Kidney (tissue), 22 donors: ENCODE measurements at places on chromosomes 12 and 14.

- DNase-seq = no peak
- H3K36me3 ChIP-seq = no peaks in the 10 kb centered on the region
- H3K27me3 ChIP-seq = no peaks in the 10 kb centered on the region
- H3K4me3 ChIP-seq = no peak overlapping the region
- H3K27ac ChIP-seq = no peak overlapping the region
These were observed 32.5 kb upstream of the NUAK1 start for GRCh38 chr12:106171117-106171750.

DNA sequence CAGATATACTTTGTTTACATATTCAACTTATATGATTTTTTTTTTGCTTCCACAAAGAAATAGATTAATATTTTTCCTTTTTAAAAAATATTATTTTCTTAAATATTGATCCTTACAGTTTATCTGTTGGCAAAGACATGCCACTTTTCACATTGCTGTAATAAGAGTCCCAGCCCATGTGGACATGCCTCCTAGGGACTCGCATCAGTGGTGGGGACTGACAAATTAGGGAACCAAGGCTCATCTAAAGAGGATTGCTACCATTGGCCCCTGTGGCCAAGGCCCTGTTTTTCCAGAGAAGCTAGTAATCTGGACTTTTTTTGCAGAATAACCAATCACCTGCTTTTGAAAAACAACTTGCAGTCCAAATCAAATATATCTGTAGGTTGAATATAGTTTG is 27.8 kb upstream of the BMAL2 start:
- H3K4me3 ChIP-seq = no peak overlapping the region
- H3K27ac ChIP-seq = no peak overlapping the region
- H3K36me3 ChIP-seq = peaks cover 11% of the 10 kb centered on the region
- H3K27me3 ChIP-seq = no peaks in the 10 kb centered on the region
- no peaks in the 10 kb centered on the region for H3K4me1 ChIP-seq

DNA sequence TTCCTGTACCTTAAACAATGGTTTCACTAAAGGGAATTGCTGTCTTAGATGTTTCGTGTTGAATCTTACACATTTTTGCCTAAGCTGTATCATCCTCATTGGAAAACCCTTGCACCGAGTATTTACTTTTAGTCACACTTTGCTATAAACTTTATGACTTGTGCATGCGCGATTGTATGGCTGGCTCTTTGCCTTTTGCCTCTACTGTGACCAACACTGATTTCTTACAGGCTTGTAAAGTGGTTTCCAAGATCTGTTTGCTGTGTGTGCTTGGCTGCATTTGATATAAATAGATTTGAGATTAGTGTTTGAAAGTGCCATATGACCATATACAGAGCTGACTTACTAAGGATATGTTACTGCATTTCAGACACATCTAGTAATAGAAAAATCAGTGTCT is 40.5 kb downstream of the RASSF3 start:
- no peak overlapping the region for H3K27ac ChIP-seq
- H3K27me3 ChIP-seq = no peaks in the 10 kb centered on the region

DNA sequence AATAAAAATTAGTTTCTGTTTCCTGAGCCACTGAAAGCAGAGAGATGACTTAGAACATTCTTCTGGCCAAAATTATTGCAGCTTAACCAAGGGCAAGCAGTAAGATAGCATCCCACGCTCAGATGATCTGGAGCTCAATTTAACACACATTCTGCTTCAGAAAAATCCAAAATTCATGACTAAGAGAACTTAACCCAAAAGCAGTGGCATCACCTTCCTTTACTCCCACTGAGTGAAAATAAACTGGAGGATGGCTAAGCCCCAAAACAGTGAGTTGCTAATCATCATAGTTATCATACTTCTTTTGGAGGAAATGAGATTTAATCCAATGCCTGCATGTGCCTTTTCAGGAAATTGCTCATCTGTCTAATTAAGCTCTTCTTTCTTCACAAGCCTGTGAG is 195.4 kb downstream of the DUSP6 start:
- no peak overlapping the region for H3K27ac ChIP-seq
- DNase-seq = no peak
- H3K4me3 ChIP-seq = no peak overlapping the region
- H3K4me1 ChIP-seq = no peaks in the 10 kb centered on the region

- peaks cover 5% of the 10 kb centered on the region for H3K4me1 ChIP-seq
- no peaks in the 10 kb centered on the region for H3K27me3 ChIP-seq
- no peak for DNase-seq
- no peak overlapping the region for H3K27ac ChIP-seq
These were observed 5.1 kb upstream of the ENDOU start for GRCh38 chr12:47730341-47730744.

DNA sequence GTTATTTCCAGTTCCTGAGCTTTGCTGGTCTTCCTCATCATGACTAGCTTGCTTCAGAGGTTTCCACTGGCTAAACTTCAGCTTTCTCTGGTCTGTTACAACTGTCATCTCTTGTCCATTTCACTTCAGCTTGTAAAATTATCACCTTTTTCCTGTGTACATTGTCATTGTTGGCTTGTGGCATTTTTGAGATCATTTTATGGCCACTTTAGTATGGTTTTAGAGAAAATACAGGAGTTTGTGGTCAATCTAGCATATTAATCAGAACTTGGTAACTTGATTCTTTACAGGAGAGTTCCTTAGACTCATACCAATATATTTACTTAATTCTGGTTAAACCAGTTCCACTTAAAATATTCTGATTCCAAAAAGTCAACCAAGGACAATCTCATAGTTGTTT is 235.9 kb upstream of the KITLG start:
- H3K27me3 ChIP-seq = no peaks in the 10 kb centered on the region
- H3K4me1 ChIP-seq = no peaks in the 10 kb centered on the region
- DNase-seq = no peak
- no peak overlapping the region for H3K4me3 ChIP-seq

GRCh38 chr12:51820526-51821439 is 27.7 kb downstream of the FIGNL2 start:
- no peak overlapping the region for H3K27ac ChIP-seq
- H3K4me1 ChIP-seq = no peaks in the 10 kb centered on the region
- H3K36me3 ChIP-seq = no peaks in the 10 kb centered on the region

DNA sequence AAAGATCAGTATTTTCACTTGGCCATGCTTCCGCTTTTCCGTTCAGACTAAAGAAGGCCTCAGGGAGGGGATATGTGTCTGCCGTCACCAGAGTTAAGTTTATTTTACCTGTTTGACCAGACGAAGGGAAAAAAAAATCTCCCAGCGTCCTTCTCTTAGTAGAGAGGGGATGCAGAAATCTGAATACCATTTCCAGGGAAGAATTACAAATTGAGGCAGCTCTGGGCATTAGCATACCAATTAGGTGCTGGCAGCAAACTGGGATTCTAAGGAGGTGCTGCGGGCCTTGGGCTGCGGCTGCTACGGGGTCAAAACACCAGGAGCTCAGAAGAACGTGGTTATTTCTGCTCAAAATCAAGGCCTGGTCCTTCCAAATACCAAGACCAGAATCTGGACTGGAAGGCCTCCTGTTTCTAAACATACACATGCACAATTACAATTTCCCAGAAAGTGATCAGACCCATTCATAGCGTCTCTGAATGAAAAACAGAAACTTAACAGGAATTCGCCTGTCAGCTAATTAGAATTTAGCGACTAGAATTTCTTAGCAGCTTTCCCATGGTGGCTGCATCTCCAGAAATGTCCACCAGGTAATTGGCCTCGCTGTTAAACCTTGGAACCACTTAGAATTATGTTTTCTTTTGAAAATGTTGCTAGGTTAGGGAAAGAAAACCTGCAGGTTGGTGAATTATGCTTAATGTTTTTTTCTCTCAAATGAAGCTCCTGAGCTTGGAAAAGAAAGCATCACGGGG is 617.0 kb downstream of the VRK1 start:
- no peaks in the 10 kb centered on the region for H3K4me1 ChIP-seq
- H3K4me3 ChIP-seq = no peak overlapping the region
- H3K36me3 ChIP-seq = no peaks in the 10 kb centered on the region
- H3K27me3 ChIP-seq = peaks cover 50% of the 10 kb centered on the region

GRCh38 chr14:103313704-103314103 is 20.3 kb upstream of the EIF5 start:
- no peaks in the 10 kb centered on the region for H3K27me3 ChIP-seq
- no peak overlapping the region for H3K4me3 ChIP-seq
- DNase-seq = no peak
- H3K4me1 ChIP-seq = no peaks in the 10 kb centered on the region
- H3K27ac ChIP-seq = no peak overlapping the region
- H3K36me3 ChIP-seq = no peaks in the 10 kb centered on the region
